ENCODE measurements at places on chromosomes 13 and 19.

DNA sequence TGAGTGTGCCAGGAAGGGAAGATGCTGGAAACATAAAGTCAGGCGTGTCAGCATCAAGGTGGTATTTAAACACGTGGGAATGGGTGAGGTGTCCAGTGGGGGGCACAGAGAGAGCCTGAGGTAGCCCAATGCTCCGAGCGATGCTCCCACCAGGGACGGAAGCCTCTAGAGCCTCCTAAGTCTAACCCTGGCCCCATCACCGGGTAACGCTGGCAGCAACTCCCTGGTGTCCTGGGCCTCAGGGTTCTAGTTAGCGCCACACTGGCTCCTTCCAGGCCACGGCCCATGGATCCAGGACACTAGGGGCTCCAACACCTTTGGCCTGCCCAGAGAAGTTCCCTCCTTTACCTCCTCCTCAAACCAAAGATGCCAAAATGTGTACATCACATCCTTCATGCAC, 65.4 kb downstream of the EPS15L1 start:
- DNase-seq, result no peak

DNA sequence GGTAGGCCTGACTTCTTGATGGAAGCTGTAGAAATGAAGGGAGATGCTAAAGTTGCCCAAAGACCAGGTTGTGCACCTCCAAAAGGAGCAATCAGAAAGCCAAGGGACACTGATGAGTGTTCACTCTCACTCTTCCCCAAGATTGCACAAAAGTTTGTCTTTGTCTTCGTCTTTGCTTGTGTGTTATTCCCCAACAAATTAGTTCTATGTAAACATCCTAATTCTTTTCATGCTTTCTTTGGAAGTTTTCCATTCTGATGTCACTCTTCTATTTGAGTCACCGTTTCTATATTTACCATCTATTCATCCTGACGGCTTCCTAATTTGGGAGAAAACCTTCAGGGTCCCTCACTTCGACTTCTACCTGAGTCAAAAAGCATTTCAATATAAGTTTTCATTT, 3.7 kb upstream of the TMEM272 start:
- no peak for DNase-seq

DNA sequence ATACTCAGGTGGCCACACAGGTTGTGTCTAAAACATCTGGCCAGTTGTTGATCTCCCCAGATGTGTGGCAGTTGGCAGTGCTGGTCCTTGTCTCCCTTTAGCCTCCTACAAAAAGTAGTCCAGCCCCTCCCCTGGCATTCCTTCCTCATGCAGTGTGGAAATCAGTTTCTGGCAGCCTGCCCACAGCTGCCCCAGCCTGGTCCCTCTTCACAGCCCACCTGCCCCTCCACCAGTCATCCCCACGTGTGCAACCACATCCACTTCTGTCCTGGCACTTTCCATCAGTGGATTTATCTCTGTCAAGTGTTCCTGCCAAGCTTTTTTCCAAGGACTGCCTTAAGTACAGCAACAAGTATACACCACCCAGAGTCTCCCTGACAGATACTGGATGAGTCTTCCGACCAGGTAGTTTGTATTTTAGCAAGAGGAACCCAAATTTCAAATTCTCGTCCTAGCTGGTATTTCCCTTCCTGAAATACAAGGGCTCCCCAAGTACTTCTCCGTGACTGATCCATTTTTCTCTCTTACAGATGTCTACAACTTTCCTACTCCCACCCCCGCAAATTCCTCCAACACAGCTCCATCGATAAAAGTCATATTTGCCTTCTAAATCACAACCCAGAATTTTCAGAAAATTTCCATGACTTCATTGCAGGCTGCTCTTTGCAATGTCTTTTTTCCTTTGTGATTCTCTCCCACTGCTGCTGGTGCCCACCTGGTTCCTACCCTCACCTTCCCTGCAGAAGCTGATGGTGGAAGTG, 313.5 kb downstream of the FOXO1 start:
- no peak for DNase-seq

DNA sequence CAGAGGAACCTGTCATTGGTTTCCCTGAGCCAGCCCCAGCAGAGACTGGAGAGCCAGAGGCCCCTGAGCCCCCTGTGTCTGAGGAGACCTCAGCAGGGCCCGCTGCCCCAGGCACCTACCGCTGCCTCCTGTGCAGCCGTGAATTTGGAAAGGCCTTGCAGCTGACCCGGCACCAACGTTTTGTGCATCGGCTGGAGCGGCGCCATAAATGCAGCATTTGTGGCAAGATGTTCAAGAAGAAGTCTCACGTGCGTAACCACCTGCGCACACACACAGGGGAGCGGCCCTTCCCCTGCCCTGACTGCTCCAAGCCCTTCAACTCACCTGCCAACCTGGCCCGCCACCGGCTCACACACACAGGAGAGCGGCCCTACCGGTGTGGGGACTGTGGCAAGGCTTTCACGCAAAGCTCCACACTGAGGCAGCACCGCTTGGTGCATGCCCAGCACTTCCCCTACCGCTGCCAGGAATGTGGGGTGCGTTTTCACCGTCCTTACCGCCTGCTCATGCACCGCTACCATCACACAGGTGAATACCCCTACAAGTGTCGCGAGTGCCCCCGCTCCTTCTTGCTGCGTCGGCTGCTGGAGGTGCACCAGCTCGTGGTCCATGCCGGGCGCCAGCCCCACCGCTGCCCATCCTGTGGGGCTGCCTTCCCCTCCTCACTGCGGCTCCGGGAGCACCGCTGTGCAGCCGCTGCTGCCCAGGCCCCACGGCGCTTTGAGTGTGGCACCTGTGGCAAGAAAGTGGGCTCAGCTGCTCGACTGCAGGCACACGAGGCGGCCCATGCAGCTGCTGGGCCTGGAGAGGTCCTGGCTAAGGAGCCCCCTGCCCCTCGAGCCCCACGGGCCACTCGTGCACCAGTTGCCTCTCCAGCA, 4.2 kb downstream of the ZNF574 start:
- no peak for DNase-seq

DNA sequence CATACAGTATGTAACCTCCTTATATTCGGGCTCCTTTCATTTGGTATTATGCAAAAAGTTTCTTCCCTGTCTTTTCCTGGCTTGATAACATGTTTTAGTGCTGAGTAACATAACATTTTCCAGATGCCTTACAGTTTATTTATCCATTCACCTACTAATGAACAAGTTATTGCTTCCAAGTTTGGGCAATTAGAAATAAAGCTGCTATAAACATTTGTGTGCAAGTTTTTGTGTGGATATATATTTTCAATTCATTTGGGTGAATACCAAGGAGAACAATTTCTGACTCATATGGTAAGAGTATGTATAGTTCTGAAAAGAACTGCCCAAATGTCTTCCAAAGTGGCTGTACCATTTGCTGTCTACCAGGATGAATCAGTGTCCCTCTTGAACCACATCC, 360.9 kb downstream of the PCDH17 start:
- DNase-seq, result no peak

DNA sequence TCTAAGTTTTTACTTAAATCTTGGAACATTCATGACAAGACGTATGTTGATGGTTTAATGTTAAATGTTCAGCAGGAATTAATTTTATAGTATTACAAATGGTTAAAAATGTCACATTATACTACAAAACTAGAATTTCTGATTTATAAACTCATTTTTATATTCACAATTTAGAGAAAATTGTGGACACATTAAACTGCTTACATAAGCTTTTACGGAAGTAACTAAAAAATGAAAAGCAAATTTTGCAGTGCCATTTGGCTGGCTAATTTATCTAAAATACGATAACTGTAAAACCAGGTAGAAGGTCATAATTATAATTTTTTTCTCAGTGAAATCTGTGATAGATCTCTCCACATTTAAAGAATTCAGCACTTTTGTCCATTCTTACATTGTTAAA, 190.2 kb upstream of the GPC6 start:
- DNase-seq, result no peak

- DNase-seq, result no peak
Measured at GRCh38 chr19:13841962-13842290, 35.0 kb upstream of the NANOS3 start.

GRCh38 chr13:63107179-63107943, 1691.7 kb upstream of the PCDH20 start:
- no peak for DNase-seq

DNA sequence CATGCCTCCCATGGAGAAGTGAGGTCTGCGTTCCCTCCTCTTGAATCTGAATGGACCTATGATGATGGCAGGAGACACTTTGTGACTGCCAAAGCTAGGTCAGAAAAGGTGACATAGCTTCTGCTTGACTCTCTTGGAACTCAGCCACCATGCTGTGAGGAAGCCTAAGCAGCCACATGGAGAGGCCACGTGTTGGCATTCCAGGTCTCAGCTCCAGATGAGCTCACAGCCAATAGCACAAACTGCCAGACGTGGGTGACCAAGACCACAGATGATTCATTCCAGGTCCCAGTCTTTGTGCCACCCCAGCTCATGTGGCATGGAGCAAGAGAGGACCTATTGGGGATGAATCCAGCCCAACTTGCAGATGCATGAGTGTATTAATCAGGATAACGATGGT, 8.7 kb upstream of the GGACT start:
- no peak for DNase-seq

- no peak for DNase-seq
Measured at GRCh38 chr13:30157616-30157993, 149.7 kb downstream of the KATNAL1 start.

- no peak for DNase-seq
Measured at GRCh38 chr19:12015753-12016116, 19.7 kb downstream of the ZNF433 start.
